Panc1 (cell line): ENCODE measurements at places on chromosomes 2 and 18.

DNA sequence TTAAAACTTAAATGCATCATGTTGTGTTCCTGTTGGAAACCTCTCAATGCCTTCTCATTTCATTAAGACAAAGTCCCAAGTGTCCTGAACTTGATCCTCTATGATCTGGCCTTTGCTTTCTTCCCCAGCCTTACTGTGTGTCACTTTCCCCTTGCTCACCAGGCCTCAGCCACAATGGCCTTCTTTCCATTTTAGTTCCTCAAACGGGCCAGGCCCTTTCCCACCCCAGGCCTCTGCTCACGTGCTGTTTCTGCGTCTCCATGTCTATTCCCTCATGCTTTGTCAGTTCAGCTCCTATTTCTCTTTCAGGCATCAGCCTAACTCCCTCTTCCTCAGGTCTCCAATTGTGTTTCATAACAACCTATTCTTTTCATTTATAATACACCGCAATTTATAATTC is 19.5 kb downstream of the CXCR4 start:
- DNase-seq: no peak

DNA sequence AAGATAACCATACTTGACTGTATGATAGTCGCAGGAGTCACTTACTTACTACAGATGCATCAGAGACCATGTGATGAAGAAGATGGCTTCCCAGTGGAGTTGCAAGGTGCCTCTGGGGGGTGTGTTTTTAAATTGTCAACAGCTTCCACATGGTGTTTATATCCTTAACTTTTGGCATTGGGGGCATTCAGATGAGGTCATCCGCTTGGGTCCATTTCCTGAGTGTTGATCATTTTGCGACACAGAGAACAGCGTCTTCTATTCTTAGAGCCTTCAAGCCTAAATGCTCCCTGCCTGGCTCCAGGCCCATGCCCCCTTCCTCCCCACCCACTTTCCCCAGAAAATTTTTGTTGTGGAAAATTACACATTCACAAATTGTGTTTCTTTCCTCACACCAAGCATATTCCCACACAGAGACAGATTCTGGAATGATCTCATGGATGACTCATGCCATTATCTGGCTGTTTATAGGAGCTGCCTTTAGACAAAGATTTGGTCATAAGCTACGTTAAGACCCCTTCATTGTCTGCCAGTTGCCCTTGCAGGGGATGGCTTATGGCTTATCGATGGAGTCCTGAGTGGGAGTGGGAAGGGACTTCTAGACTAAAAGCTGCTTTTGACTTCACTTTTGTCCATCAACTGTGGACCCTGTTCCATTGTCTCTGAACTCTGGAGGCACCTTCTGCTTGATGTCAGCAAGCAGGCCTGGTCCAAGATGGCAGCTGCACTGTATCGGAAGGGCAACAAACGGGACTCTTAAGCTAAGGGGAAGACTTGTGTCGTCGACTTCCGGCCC is 91.8 kb downstream of the CABLES1 start:
- DNase-seq: no peak

DNA sequence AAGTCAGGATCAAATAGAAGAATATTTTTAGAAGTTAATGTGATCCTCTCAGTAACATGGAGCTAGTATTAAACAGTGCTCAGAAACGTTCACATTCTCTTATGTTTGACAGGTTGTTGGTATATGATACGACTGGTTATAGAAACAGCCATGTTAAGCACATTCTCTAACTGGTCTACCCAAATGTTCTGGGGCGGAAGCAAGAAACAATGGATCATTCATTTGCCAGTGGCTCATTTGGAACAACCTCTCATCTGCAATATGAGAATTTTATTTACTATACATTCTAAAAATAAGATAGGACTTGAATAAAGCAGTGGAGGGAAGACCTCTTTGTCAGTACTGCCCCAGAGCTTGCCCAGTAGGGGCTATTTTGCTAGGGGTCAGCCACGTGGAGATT is 167.1 kb upstream of the FAM98A start:
- DNase-seq: no peak

DNA sequence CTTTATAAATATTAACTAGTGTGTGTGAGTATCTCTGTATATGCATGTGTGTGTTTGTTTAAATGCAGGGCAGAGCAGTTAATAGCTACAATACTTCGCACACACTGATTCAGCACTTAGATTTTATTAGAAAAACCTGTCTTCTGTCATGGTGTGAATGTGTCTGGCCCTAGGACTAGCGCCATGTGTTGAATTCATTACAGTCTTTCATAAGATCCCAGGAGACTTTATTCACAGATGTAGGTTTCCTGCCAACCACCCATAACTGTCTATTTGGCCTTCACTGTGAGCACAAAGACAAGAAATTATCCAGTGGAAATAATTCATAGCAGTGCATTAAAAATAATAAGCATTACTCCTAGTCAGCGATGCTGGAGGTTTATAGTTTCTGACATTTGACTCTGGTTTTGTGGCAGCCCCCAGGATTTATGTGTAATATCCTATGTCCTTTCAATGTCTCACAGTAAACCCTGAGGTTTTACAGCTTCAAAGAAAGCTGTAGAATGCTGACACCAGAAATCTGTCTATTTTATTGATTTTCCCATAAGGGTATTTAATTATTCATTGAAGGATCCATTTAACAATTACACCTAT is 93.9 kb downstream of the ZNF804A start:
- no peak for DNase-seq

- DNase-seq: peak; percentile 90
These were observed 15.6 kb upstream of the RMND5A start for GRCh38 chr2:86704459-86704971.

DNA sequence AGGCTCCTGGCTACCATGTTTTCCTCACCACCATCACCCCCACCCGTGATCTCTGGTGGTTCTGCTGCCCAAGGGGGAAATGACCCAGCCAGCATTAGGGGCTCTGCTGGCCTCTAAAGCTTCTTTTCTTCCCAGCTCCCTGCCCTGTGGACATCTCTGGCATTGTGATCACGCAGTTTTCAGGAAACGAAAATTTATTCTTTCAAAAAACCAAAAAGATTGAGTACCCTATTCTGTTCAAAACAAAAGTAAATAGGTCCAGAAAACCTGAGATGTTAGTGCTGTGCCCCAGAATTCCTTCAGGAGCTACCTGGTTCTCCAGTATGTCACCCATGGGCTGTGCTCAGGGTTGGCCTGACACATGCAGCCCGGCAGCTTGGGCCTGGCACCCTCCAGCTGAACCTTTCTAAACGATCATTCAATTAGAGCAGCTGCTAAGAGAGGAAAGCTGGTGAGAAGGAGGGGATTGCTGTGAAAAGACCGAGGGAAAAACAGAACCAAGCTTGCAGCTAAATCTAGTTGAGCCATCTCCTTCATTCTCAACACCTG is 157.5 kb downstream of the MGAT5 start:
- no peak for DNase-seq

DNA sequence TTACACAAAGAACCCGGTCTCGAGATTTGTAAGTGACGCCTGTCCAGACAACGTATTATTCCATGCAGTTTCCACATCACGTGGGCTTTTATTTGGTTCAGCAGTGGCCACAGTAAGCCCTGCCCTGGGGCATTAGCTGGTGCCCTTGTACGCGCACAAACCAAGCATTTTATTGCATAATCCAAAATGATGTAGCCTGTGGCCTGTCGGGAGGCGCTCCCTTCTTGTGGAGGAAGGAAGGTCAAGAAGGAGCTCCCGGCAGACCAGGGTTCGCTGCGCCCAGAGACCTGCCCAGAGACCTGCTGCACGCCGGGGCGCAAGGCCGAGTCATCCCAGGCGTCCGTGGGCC is 179.6 kb upstream of the ALKAL2 start:
- DNase-seq: no peak

DNA sequence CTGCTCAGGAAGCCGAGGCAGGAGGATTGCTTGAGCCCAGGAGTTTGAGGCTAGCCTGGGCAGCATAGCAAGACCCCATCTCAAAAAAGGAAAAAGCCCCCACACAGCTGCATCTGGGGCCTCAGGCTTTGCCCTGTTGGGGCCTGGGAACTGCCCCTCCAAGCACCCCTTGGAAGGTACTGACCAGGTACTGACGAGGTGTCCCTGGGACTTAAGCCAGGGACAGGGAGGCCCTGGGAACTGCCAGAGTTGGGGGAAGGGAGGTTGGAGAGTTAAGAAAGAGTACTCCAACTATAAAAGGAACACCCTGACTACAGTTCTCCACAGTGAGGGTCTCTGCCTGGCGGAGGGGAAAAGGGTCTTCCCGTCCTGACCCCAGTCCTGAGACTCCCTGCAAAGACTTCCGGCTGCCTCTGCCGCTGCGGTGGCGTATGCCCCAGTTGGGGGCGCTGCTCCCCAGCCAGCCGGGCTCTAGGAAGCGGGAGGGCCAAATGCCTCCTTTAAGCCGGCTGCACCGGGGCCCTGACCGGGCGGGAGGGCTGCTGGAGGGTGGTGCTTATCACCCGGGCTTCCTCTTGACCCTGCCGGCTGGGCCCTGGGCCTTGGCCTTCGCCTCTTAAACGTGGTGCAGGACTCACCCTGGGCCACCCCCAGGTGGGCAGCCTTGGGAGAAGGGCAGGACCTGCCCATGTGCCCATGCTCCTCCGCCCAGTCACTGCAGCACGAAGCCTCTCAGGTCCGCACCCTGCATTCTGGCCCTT is 12.8 kb downstream of the SLC30A3 start:
- DNase-seq: no peak

GRCh38 chr2:182165202-182165601 is 179.5 kb downstream of the PPP1R1C start:
- no peak for DNase-seq

GRCh38 chr2:86616502-86616901 is 7.2 kb downstream of the RNF103 start:
- DNase-seq: no peak

DNA sequence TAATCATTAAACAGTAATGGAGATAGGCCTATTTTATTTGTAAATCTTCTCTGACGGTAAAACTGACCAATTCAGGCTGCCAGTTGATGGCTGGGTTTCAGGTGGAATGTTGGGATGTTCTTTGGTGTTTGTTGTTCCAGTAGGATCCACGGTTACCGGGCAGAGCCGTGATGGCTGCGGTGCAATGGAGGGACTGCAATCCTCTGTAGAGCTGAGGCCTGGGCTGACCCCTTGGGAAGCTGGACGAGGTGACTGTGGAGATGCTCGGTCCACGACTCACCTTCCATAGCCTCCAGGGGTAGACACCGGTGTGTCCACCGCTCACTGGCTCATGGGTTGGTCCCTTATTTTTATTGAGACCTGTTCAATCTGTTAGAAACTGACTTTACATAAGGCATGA is 42.5 kb downstream of the ZNF519 start:
- no peak for DNase-seq

- no peak for DNase-seq
These were observed 25.7 kb downstream of the FANCL start for GRCh38 chr2:58215429-58215828.

DNA sequence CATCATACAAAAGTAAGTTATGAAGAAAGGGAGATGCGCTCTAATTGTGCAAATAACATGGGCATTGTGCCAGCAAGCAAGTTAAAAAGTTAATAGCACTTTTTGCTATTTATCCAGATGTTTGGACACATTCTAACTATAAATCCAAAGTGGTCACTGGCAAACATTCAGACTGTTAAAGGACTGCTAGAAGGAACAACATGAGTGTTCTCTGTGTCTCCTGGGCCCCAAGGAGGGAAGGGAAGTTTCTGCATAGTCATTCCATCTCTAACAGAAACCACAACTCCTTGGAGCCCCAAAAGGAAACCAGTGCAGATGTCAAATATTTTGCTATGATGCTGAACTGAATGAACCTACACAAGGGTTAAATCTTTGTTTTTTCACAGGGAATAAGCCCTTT is 213.3 kb upstream of the HNRNPA3 start:
- no peak for DNase-seq

- no peak for DNase-seq
These were observed 68.9 kb upstream of the CBLN2 start for GRCh38 chr18:72612894-72613533.

DNA sequence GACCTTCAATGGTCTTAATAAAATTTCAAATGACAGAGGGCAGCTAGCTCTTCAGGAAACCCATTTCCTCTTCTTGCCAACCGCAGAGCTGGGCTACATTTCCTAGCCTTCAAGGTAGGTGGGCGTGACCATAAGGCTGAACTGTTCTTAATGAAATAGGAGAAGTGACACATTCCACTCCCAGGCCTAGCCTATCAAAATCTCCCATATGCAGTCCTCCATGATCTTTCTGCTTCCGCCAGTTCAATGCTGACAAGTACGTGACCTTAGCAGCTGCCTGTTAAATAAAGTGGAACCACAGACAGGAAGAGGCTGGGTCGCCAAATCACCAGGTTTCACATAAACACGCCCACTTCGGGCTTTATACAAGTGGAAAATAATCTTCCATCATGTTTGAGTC is 13.2 kb downstream of the SERPINE2 start:
- no peak for DNase-seq

- DNase-seq: no peak
These were observed 9.8 kb downstream of the FBXO11 start for GRCh38 chr2:47896450-47896968.

DNA sequence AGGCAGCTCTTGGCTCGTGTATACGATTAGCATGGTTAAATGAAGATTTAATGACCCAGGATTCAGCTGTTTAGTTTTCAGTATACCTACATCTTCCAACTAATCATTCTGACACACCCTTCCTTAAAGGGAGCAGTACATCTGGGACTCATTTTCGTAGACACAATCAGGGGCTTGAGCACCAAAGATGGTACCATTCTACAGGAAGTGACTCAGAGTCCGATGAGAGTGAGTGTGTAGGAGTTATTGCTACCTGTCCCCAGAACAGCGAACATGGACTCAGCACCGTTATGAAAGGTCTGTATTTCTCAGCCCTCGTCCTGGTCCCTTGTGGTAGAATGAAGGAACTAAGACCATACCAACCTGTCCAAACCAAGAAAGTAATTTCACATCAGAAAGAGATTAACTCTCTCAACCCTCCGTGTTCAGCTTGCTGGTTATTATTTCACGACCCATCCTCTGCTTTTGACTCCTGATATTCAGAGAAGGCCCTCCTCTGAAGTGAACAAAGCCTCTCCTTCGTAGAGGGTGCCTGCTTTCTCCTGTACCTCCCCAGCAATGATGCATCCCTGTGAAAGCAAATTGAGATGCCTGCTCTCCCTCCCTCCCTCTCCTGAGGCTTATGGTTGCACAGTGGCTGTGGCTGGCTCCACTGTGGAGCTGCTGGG is 214.8 kb downstream of the MTX2 start:
- no peak for DNase-seq

DNA sequence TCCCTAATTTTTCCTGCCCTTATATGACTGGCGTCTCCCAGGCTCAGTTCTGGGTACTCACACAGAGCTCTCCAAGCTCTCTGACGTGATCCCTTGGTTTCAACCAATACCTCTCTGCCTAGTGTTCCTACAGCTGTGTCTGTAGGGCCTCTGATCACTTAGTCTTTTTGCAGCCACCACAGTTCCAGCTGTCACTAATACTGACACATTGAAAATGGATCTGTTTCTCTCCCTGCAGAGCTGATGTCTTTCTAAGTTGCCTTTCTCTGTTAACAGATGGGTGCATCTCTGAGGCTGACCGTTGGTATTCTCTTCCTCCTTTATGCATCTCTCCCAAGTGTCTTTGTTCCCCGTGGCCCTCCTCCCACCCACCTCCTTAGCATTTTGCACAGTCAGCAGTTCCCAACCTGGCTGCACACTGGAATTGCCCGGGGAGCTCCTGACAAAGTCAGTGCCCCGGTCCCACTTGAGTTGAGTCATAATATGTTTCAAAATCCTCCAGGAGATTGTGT is 62.5 kb downstream of the CERS6 start:
- no peak for DNase-seq
